ENCODE measurements at places on chromosomes 7 and 10.

DNA sequence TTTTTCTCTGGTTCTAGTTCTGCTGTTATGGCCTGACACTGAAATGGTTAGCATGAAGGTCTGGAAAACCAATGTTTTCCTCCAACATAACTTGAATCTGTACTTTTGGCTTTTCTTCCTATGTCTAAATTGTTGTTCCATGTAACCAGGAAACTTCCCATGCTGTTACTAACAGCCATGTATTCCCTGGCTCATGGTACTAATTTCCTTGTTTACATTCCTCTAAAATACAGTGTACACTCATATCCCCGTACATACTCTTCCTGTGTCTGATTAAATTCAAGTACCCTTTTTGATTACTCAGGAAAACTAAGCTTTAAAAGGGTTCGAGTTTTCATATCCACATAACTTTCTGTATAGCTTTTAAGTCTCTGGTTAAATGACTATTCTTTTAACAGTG, 12.3 kb upstream of the ACSM6 start:
- DNase-seq, result peak; percentile 34

- DNase-seq, result no peak
Observed at GRCh38 chr7:1244700-1245523, 12.2 kb downstream of the UNCX start.

DNA sequence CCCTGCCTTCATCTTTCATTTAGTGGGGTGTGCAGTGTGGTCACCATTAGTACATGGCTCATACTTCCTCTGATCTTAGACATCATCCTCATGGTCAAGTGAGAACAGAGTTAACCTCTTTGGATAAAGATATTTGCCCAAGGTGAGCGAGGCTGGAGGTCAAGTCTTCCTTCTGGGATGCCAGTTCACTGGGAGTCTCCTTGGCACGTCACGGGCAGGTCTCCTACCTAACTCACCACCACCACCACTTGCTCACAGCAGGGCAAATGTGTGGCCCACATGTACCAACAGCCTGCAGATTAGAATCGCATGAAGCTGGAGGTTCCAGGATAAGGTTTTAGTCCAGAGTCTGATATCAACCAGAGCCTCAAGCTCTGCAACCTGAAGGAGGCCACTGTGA, 164.6 kb downstream of the USP6NL start:
- DNase-seq, result no peak

GRCh38 chr7:126557271-126557670, 695.5 kb downstream of the GRM8 start:
- no peak for DNase-seq

DNA sequence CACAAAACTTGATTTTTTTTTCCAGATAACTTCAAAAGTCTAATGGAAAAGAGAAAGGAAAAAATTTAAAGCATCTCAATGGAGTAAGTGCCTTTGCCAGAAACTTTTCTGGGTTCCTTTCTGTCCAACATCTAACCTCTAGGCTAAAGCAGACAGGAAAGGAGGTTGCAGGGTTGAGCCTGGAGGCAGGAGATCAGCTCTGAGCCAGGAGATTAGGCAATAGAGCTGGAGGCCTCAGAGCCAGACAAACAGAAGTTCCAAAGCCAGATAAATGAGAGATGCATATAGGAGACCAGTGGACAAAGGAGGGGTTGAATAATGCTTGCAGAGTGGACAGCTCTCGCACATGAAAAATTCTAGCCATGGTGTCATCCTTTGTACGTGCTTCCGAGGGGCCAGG, 42.9 kb downstream of the CHN2 start:
- no peak for DNase-seq

GRCh38 chr10:116692225-116692624, 50.1 kb downstream of the HSPA12A start:
- DNase-seq, result no peak

GRCh38 chr10:117005026-117005526, at the start of gene SHTN1:
SHTN1 (minus strand) TSS chr10:117005187; CDS start chr10:117005079, 108 bp downstream.
- DNase-seq, result peak; percentile 54

- DNase-seq, result no peak
Observed at GRCh38 chr7:149565096-149565382, 67.4 kb upstream of the ZNF746 start.

DNA sequence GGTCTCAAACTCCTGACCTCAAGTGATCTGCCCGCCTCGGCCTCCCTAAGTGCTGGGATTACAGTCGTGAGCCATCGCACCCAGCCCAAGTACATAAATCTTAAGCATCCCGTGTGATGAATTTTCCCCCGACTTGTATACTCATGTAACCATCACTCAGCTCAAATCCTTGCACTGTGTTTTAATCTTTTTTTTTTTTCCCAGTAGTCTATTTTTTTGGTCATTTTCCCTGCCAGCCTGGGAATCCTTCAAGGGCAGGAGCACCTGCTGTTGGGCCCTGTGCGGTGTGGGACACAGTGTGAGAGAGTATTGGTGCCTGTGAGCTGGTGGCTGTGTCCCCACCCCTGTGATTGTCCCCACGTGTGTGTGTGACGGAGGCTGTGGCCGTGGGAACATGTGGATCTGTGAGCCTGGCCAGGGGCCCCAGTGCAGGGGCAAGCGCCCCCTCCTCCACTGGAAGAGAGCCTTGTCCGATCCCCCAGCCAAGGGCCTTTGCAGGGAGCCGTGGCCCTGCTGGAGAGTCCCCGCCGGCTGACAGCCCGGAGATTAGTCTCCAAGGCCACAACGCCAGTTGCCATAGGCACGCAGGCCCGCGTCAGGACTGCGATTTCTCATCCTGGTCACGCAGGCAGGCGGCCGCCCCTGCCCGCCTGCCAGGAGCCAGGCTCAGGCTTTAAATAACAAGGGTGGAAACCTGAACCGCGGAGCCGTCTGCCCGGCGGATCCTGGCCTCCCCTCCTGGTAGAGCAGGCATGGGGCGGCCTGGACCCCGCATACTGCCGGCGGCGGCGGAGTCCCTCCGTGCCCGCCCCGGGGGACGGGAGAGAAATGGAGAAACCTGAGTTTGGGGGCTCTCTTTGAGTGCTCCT, 26.5 kb downstream of the GTF2IRD1 start:
- peak; percentile 85 for DNase-seq

- DNase-seq, result no peak
Observed at GRCh38 chr7:108294595-108294994, 161.6 kb downstream of the NRCAM start.

DNA sequence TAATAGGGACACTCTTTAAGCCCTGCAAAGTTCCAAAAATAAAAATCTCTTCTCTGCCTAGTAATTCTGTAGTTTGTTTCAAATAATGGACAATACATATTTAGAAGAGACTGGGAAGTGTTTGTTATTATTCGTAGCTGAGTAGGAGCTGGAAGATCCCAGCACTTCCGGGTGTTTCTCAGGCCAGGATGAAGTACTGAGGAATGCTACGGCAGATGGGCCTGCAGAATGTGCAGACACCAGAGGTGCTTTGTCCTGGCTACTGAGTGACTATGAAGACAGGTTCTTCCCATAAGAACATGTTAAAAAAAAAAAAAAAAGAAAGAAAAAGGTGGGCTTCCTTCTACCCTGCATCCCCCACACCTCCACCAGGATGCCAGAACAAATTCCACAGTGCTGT, 36.1 kb downstream of the ETV1 start:
- DNase-seq, result no peak

- no peak for DNase-seq
Observed at GRCh38 chr10:103854265-103854685, 1.1 kb downstream of the SH3PXD2A start.
